ENCODE measurements at places on chromosomes 7 and 10.
A peak's percentile ranks its signal among the peaks of the same experiment; 100 is the strongest.

DNA sequence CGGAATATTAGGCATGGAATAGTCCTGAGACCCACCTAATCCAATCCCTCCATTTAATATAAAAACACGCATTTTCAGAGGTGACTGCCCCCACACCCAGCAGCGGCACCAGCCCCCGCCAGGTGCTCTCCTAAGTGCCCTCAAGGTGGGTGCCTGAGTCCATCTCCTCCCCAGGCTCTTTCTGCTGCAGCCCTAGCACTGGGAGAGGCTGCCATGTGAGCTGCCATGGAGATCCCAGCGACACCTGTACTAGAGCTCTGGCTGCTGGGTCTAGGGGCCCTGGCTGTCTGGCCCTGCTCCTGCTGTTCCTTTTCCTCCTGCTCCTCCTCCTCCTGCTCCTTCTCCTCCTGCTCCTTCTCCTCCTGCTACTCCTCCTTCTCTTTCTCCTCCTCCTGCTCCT, 191.1 kb upstream of the BMPER start:
- no peak for DNase-seq

- no peak for DNase-seq
Measured at GRCh38 chr10:74887614-74888284, 61.3 kb downstream of the KAT6B start.

DNA sequence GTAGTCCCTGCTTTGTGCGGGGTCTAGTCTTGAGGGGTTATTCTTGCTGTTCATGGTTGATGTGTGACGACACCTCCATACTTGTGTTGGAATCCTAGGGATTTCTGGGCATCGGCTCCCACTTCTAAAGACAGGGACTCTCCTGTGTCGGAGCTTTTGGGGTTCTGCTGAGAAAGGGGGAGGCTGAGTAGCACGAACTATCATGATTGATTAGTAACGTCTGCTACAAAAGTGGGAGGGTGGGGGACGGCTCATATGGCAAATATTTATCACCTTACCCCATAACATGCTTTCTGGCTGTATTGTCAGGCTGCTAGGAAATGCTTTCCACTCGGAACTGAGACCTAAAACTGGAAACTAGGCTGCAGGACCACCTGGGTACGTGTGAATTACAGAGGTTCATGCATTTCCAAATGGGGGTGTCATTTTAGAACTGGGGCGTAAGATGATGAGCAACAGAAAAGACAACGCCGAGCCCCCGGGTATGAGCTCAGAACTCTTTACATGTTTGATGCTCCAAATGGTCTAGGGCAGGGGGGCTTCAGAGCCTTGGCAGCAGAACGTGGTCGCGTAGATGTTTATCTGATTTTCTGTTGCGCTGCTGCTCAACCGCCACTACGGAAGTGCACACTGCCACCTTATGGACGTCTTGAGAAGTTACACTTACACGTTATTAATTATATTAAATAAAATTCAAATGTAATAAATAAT, 15.1 kb upstream of the NME8 start:
- peak; percentile 59 for DNase-seq

GRCh38 chr7:76201732-76202665, at the start of gene SRRM3:
SRRM3 (plus strand) TSS chr7:76201896; CDS start chr7:76235067, 33,171 bp downstream.
- peak; percentile 85 for DNase-seq

GRCh38 chr7:101590663-101591435, 38.2 kb downstream of the MYL10 start:
- DNase-seq, result no peak

- DNase-seq, result no peak
Measured at GRCh38 chr10:14003517-14004184, 327.1 kb downstream of the FRMD4A start.

DNA sequence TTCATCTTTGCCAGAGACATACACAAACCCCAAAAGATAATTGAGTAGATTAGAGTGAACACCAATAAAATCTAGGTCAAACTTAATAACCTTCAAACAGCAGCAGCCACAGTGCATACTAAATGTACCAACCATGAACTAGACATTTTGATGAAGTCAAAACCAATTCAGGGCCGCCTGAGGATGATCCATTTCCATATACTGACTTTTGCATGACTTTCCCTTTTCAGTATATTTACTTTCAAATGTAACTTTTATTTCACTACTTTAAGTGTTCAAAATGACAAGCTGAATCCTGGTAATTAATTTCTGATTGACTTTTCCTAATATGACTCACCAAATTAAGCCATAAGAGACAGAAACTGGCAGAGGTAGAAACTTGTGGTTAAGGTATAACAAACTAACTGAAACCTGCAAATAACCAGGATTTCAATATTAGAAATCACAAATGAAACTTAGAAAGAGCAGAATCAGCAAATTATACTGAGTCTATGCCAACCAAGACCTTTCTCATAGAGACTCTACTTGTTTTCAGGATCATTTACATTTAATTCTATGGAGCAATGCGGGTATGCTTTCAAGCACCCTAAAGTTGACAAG, 171.9 kb upstream of the LRRN3 start:
- no peak for DNase-seq

- DNase-seq, result no peak
Measured at GRCh38 chr10:72061930-72062329, 26.4 kb downstream of the SPOCK2 start.

DNA sequence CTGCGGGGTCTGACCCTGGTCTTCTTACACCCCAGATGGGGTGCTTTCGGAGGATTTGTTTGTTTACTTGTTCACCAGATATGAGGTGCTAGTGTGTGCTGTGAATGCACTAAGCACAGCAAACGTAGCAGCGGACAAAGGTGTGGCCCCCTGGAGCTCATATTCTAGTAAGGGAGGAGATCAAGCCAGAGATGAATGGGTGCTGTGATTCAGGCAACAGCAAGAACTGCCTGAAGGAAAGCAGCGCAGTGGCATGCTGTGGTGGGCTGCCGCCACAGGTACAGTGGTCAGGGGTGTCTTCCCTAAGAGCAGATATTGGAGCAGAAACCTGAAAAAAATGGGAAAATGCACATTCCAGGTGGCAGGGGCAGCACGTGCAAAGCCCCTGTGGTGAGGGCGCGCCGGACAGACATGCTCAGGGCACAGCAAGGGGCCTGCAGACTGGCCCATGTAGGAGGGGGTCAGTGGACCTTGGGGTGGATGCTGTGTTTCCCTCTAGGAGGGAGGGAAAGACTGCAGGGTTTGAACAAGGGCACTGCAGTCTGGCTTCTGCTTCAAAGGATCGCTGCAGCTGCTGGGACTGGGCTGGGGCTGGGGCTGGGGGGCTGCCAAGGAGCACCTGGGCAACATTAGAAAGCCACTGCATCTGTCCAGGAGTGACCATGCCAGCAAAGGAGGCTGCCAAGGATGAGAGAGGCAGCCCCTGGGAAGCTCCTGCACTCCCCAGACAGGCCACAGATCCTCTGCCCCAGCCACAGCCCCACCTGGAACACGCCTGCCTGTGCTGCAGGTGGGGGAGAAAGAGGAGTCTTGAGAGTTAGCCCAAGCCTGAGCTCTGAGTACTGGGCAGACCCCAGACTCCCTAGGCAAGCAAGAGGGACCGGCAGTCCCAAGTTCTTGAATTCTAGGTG, 927 bp upstream of the DEPP1 start:
- no peak for DNase-seq

DNA sequence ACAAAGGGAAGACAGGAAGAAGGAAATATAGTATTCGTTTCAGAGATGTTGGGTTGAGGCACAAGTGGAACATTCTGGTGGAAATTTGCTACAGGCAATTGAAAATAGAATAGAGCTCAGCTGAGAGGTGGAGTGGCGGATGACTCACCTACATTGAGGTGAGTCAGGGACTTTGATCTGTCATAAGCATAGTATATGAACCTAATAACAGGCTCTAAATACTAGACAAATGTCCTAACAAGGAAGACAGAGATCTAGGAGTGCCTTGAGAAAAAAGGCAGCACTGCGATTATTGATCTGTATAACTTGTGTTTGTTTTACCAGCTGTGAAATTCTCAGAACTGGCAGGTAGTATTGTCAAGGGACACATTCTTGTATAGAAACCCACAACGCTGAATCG, 907 bp upstream of the IFRD1 start:
- DNase-seq, result peak; percentile 51

DNA sequence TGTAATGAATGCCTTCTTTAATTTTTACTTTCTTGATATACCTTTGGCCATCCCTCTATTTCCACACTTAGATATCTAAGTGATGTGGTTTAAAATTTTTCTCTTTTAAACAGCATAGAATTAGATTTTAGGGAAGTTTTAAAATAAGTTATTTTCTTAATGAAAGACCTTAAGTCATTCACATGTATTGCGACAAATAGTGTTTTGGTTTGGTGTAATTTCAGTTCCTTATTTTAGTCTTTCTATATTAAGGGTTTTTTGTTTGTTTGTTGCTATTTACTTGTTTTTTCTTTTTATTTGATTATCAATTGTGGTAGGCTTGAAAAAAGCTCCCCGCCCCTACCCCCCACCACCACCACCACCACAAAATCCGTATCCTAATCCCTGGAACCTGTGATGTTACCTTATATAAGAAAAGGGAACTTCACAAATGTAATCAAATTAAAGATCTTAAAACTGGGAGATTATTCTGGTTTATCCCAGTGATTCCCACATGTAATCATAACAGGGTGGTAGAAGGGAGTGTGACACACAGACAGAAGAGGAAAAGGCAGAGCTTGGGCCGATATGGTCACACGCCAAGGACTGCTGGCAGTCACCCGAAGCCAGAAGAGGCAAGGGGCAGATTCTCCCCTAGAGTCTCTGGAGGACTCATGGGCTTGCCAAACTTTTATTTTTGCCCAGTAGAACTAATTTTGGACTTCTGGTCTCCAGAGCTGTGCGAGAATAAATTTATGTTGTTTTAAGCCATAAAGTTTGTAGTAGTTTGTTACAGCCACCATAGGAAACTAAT, 149.7 kb downstream of the NPSR1 start:
- DNase-seq, result no peak

GRCh38 chr10:3995302-3996210, 210.5 kb upstream of the KLF6 start:
- no peak for DNase-seq

GRCh38 chr10:28928484-28928883, 251.2 kb downstream of the BAMBI start:
- DNase-seq, result no peak

- no peak for DNase-seq
Measured at GRCh38 chr10:70502406-70502805, 23.8 kb downstream of the PALD1 start.

Data from NCI-H345 (cell line).